ENCODE measurements at places on chromosomes 6 and 20.

DNA sequence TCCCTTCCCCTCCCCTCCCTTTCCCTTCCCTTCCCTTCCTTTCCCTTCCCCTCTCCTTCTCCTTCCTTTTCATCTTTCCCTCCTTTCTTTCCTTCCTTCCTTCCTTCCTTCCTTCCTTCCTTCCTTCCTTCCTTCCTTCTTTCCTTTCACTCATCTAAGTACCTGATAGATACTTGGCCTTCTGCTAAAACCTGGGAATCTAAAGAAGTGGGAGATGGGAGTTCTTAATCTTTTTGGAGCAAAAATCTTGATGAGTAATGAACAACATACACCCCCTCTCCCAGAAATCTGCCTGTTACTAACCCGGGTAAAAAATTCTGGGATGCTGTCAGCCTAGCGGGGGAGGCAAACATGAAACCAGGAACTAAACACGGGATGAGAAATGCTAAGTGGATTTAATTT is 100.7 kb downstream of the VEGFA start:
- DNase-seq: peak; percentile 35

DNA sequence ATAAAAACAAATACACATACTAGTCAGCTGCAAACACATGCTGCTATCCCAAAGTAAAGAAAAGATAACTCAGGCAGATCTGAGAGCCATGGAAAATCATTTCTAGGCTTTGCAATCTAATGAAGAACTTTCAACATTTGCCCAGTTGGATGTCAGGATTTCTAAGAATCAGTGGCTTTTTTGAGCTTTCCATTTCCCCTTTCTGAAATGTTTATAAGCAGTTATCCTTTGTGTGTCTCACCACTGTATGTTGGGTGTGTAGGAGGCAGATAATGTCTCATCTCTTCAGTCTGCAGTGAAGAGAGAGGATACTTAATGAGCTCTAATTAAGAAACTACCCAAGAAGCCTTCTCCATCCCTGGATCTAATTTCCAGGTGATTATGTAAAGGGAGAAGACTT is 43.6 kb downstream of the RGS17 start:
- DNase-seq: no peak

DNA sequence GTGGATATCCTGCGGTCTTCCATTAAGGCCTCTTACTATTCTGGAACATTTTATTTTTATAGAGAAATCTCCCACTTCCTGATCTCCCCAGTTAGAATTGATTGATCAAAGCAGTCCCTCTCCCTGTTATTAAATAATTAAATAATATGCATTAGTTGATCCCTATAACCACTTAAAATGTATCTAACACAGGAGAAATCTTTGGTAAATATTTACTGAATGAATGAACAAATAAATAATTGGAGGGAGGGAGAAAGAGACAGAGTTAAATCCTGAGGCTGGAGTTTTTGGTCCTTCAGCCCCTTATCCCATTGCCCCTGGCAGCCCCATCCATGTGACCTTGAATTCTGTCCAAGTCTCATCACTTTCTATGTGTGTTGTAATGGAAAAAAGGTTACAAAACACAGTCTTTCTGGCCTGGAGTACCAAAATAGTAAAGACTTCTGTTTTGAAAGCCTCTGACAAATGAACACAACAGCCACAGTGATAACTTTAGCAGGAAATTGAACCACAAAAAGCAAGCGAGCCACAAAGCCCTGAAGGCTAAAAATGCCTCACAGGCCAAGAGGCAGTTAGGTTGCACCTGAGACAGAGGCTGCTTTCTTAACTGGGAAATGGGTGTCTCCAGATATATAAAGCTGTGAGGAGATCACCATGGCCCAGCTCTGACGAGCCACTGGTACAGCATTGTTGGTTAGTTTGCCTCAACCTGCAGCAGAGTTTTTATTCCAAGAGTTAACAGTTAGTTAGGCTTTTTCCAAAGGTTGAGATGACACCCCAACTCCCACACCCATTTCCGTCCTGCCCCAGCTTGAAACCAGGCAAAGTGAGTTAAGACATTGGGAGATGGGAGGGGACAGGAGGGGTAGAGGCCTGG is 11.3 kb downstream of the NT5E start:
- DNase-seq: peak; percentile 74

- DNase-seq: no peak
These were observed 1.4 kb upstream of the GCLC start for GRCh38 chr6:53546281-53546680.

- peak; percentile 63 for DNase-seq
These were observed 3.3 kb downstream of the FGD2 start for GRCh38 chr6:37008484-37009465.

DNA sequence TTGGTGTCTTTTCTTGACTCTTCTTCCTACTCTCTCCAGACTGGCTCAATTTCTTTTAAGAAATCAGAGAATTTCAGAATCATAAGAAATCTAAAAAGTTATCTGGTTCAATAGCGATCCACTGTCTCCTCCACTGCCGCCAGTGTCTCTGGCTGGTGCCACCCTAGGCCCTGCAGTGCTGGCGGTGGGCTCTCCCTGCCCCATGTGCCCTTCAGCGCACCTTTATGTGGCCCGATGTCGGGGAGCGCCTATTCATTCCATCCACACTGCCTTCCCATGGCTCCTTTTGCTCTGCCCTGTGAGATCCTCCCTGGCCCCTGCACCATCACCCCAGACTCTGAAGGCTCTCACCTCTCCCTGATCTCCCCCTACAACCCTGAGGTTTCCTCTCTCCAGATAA is 62.8 kb downstream of the TBXT start:
- no peak for DNase-seq

- no peak for DNase-seq
These were observed 23.4 kb downstream of the ZBTB46 start for GRCh38 chr20:63807654-63808053.

DNA sequence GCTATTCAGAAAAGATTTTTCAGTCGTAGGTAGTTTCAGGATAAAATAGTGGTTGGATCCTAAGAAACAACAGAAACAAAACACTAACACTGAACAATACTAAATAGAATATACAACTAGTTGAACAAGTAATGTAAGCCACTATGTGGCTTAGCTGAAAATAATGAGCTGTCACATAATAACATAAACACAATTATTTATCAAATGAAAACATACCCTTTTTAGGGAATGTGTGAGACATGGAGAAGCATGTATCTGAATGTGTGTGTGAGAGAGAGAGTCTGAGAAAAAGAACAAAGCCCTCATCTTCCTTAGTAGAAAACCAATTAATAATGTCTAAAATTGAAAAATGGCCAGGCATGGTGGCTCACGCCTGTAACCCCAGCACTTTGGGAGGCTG is 122.6 kb upstream of the LOC128125822 start:
- no peak for DNase-seq

DNA sequence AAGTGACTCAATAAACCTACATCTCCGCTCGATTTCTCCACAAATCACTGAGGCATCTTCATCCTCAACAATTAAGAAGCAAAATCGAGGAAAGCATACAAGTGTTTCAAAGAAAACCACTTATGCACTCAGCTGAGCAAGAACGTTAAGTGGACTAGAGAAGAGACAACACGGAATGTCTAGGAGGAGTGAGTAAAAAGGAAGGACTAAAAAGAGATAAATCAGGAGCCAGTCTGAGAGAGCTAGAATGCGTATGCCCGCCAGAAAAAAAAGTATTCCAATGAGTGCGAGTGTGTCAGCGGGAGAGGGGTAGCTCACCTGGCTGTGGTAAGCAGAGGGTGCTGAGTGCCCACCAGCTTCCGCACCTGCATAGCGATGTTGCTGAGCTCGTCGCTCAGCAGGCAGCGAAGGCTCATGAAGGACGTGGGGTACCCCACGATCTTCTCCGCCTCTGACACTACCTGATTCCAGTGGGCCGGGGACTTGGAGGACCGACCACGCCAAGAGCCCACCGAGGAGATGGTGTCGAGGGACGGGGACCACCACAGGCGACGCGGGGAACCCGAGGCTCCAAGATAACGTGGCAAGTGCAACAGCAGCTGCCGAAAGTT is 587 bp downstream of the PDSS2 start:
- DNase-seq: peak; percentile 39

- no peak for DNase-seq
These were observed 7.7 kb upstream of the KIZ start for GRCh38 chr20:21118138-21118537.

DNA sequence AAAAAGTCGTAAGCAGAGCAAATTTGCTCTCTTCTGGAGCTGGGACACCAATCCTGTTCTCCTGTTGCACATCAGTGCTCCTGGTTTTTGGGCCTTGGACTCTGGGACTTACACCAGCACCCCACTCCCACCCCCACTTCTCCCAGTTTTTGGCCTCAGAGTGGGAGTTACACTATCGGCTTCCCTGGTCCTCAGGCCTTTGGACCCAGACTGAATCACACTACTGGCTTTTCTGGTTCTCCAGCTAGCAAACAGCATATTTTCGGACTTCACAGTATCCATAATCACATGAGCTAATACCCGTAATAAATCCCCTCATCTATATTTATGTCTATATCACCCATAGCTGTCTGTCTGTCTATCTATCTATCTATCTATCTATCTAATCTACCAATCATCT is 23.2 kb upstream of the ASCC3 start:
- DNase-seq: no peak

- no peak for DNase-seq
These were observed 115.6 kb upstream of the HCRTR2 start for GRCh38 chr6:55058682-55059081.

DNA sequence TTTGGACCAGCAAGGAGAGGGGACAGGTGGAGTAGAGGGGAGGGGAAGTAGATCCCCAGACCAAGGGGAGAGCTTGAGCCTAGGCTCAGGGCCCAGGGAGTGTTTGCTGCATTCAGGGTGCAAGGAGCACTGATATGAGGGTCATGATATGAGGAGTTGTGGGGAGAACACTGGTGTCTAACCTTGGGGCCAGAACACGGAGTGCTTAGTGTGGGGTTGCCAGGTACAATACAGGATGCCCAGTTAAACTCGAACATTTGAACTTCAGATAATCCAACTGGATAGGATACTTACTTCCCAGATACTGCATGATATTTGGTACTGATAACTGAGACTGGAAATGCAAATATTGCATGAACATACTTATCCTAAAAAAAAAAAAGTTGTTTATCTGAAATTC is 2.4 kb downstream of the SLC22A1 start:
- no peak for DNase-seq

DNA sequence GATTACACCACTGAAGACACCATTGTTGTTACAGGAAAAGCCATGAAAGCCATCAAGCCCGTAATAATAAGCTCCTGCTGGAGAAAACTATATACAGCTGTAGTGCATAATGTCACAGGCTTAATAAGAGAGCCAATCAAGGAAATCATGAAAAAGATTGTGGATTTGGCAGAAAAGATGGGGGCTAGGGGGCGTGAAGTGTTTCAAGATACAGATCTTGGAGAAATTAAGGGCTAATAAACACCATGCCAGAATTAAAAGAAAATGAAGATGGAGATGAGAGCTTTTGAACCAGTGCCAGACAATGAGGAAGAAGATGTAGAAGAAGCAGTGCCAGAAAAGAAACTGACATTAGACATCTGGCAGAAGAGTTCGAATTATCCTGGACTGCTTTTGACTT is 43.2 kb upstream of the DTNBP1 start:
- DNase-seq: no peak

DNA sequence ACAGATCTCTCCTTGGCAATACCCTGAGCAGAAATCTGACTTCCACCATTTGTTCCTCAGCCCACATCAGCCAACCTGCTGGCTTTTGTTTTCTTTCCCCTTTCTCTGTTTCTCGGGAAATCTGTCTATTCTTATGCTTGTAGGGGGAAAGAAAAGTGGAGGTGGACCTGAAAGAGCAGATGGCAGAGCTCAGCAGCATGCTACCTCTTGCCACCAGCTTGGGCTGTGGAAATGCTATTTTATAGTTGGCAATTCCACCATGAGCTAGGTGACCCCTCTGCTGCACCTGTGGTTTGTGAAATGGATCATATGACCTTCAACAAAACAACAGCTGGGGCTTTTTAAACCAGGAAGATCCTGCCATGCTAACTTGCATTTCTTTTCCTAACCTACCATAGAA is 6.8 kb upstream of the SPATS1 start:
- no peak for DNase-seq

GRCh38 chr6:158847786-158848185 is 28.6 kb upstream of the EZR start:
- no peak for DNase-seq

GRCh38 chr6:6152060-6152459 is 145.3 kb upstream of the NRN1 start:
- no peak for DNase-seq

- DNase-seq: no peak
These were observed 104.6 kb downstream of the EPB41L2 start for GRCh38 chr6:130958468-130958867.

DNA sequence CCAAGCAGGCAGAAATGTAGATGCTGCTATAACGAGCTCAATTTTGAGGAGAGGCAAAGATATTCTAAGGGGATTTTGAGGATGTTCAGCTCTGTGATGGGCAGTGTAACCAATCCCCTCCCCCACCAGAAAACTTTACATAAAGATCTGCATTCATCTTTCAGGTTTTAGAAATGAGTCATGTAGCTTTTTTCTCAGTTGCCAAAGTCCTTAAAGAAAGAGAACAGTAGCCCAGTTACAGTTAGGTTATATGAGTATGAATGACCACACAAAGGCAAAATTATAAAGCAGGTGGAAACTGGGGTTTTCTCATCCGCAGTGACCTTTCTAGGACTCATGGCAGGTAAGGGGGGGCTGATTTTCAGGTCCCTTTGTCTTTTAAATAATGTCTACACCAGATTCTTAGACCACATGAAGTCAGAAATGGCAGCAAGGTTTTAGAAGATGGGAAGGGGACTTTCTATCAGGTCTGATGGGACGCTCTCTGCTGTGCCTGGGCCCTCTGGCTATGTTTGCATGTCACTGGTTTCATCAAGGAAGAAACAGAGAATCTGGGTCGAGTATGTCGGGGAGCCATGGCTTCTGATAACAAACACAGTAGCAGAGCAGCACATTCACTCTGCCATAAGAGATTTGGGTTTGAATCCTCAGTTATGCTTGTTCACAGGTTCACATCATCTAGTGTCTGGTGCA is 94.7 kb downstream of the CLIC5 start:
- DNase-seq: no peak

- no peak for DNase-seq
These were observed 21.1 kb downstream of the TMEM74B start for GRCh38 chr20:1163653-1164052.

- no peak for DNase-seq
These were observed 109.1 kb downstream of the TSHZ2 start for GRCh38 chr20:53080969-53081871.

DNA sequence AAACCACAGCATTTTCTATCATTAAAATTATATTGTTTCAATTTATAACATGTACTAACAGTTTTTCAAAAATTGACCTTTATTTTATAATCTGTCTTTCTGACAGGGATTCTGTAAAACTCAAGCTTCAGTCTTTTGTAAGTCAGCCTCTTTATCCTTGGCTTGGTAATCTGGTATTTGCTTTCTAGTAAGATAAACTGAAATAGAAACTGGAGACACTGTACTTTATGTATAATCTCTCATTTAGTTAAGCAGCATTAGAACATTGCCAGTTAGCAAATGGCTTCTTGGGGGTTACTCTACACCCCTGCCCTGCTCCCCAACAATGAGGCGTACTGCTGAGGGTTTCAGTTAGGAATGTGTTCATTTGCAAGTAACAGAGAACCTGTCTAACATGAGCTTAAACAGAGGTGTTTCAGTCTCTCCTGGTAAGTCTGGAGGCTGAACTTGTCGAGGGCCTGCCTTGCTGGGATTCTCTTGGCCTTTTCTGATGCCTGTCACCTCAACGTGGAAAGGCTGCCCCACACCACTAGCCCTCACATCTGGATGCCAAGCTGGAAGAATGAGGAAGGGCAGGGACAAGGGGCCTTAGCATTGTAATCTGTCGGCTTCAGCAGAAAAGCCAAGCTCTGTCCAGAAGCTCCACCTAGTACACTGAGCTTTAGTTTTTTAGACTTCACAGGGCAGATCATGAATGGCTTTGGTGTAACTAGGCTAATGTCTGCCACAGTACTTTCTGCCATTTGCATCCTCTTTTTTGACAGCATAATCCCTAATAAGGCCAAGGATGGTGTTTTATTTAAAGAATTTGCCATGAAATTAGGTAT is 34.8 kb downstream of the SH3BGRL2 start:
- DNase-seq: no peak
